Activated gamma-delta T cell treated with Interleukin-2 at 50 U/mL for 16 hours (primary cell): ENCODE measurements at places on chromosomes 2 and 18.

DNA sequence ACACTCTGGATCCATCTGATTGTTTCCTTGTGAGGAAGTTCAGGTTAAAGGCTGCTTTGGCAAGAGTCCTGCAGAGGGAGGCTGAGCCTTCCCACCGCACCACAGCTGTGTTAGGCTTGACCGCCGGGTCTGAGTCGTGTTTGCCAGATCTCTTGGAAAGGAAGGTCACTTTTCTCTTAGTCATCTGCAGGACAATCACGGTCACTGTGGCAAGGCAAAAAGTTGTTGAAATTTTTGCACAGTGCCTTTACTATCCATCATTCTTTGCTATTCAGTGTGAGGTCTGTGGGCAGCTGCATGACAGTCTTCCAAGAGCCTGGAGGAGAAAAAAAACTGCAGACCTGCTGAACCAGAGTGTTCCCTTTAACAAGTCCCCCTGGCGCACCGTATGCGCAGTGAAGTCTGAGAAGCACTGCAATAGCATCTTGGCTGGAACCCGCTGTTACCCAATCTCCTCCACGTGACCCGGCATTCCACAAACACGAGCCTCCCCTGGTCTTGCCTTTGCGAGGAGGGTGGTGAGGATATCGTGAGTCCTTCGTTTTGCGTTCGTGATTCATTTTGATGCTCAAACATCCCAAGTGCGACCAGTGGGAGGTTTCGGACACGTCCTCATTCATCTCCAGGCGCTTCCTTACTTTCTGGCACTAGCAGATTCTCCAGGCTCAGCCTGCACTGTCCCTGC is 23.0 kb downstream of the BIN1 start:
- no peak for DNase-seq

GRCh38 chr2:223383315-223383714 is 218.8 kb downstream of the SCG2 start:
- DNase-seq = no peak

GRCh38 chr18:79939096-79939495 is 12.4 kb downstream of the SLC66A2 start:
- DNase-seq = no peak

DNA sequence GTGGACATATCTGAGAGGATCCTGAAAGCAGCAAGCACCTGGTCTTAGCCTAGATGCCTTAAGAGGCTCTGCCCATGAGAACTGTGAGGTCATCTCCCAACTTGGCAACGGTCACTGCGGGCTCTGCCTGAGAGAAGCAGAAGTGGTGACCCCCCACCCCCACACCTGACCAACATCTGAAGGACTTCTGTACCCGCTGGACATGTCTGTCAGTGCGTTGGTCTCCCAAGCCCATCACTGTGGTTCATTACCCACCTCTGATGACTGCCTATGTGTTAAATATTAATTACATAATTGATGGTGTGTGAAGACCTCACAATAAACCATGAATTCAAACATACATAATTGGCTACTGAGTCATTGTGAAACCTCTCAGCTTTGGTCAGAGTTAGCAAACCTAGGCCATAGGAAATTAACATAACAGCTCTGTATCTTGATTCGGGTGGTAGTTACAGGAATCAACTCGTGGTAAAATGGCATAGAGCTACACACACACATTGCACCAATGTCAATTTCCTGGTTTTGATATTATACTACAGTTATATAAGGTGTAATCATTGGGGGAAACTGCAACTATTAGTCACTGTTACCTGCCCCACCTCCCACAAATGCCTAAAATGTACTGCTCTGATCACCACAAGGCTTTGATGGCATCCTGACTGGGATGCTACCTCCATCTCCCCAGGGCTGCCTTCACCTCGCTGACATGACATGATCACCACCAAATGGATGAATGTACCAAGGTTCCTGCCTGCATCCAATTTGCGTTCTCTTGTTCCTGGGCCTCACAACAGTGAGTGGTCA is 4.3 kb upstream of the GALNT1 start:
- DNase-seq = no peak

DNA sequence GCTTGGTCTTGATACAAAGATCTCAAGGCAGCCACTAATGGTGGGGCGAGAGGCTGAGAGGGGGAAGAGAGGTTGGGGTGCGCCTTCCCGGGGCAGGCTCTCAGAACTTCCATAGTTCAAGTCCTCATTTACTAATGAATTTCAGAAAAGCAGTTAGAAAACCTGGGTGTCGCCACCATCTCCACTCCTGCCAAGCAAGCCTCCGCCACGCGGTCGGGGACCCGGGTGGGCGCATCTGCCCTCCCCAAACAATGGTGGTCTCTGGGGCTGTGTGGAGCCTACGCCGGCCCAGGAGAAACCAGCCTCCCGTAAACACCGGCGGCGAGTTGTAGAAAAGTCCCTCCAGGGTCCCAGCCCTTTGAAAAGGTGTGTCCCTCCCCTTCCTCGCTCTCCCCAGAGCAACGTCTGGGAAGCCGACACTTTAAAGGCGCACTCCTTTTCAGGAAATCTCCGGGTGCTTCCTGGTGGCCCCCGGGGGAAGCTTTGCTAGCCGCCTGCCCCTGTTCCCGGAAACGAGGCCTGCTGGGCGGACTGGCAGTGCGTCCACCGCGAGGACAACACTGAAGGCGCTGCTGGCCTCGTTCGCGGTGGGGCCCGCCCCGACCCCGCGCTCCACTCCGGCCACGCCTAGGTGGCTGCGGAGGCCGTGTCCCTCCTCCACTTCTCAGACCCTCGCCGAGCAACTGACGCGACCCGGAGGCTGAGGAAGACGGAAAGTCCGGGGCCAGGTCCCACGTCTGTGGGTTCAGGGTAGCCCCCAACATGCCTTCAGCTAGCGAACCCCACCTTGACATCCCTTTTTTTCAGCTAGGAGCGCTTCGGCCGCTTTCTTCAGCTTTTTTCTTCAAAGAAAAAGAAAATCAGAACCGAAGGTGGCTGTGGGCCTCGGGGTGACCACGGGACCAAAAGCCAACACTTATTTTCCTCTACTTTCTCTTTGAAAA is 16.8 kb downstream of the EVX2 start:
- DNase-seq = no peak

DNA sequence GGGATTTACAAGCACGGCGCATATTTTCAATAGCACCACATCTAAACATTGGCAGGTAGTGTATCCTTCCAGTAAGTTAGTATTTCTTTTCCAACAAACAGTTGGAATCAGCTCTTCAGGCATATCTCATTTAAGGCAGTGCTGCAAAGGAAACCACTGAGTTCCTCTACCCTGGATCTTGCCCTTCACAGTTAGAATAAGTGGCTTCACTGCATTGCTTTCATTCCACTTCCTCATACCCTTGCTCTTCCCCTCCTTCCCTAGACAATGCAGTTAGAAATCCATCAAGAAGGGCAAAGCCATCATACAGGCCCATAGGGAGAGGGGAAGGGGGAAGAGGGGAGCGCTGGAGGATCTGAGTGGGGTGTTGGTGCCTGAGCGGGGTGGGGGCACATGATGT is 173.7 kb downstream of the FBXO15 start:
- DNase-seq = no peak

DNA sequence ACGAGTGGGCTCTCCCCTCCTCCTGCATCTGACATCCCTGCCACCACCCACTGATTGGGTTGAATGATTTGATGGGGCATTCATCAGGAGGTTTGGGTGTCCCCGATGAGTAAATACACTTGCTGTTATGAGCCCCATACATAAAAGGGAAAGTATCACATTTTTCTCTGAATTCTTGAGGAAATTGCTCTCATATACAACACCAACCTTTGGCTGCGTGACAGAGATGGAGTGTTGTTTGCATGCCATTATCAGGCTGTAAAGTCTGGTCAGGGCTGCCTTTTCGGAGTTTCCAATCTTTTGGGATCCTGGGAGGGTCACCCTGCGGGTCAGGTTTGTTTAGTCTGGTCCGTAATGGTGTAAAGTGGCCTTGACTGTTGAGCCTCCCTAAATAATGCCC is 227.9 kb upstream of the SPRED2 start:
- no peak for DNase-seq

DNA sequence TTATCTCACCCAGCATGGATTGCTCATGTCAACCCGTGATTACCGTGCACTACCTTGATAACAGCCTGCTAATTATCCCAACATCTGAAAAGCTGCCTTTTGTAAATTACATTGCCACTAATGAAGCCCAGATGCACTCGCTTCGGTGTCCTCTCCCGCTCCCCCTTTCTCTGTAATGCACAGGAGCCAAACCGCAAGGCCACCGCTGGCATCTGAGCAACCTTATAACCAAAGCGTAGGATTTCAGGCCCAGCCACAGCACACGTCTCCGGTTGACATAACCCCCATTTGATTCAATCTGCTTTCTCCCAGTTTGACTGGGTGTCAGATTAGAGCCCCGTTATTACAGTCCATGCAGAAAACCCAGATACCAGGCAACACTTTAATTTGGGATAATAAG is 341.2 kb downstream of the ALK start:
- no peak for DNase-seq

DNA sequence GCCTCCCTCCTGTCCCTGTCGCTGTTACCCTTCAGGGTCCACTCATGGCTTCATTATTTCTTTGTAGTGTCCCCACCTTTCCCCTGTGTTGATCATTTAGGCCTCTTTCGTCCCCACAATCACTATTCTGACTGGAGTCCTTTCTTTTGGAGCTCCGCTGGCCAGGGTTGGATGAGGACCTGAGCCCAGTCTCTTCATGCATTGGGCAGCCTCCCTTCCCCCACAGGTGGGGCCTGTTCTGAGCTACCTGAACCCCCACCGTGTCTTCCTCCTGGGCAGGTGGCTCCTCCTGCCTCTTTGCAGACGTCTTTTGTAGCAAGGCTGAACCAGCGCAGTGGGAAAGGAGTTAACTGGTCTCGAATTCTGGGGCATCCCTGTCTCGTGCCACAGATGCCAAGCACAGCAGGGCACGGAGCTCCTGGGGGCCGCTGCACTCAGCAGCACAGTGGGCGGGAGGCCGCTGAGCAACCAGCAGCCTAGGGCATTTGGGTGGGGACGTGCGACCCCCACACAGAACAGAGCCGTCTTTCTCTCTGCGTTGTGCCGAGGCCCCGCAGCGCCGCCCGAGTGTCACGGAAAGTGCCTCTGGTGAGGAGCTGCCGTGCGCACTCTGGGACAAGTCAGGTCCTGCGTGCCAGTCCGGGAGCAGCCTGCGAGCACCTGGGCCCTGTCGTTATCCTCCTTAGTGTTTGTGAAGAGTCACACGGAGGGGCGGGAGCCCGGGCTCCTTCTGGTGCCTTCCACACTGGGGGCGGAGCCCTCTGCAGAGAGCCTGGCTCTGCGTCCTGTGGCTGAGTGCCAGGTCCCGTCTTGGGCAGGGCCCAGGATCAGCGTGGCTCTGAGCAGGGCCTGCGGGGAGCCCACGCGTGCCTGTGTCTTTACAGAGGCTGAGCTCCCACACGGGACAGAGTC is 130.1 kb downstream of the NFATC1 start:
- DNase-seq = no peak

DNA sequence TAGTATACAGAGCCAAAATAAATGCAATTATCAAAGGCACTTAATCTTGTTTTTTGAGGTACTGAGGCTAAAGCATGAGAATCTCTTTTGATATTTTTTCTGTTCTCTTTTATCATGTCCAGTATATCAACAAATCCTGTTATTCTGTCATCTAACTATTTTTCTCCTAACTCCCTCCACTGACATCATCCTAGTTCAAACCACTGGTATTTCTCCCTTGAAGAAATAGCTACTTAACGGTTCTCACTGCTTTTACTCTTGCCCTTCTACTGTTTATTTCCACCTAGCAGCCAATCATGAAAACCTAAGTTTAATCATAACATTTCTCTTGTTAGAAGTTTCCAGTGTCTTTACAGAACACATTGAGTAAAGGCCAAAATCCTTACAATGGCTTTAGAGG is 317.6 kb downstream of the GPD2 start:
- DNase-seq = no peak

DNA sequence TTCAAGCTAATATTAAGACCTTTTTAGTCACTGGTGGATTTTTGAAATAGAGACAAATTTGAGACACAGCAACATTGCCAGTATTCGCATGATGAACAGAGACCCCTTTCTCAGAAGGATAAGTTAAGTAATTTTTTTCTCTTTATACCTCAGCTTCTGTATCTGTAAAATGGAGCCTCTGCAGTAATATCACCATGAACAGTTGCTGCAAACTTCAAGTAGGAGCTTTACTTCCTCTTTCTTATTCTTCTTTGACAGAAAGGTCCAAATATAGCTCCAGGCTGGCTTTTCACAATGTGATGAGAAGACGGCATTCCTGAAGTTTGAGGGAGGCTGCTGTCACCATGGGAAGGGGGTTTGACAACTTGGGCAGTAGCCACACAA is 158.7 kb downstream of the TDRD15 start:
- DNase-seq = no peak

- DNase-seq = no peak
These were observed 31.2 kb upstream of the C1GALT1C1L start for GRCh38 chr2:43707255-43708015.

- DNase-seq = no peak
These were observed 308.2 kb downstream of the EN1 start for GRCh38 chr2:118539290-118539689.
